Mucosa of descending colon (tissue), 3 donors: ENCODE measurements at places on chromosomes 5 and 9. TPM values are rescaled to one million over a fixed set of nuclear protein-coding genes. Genes with fewer than 3 reads are reported as not detected.

Gene TUSC1
- total RNA-seq, result 11.5 TPM

Gene EGFL7
- total RNA-seq, result 15.9 TPM

Gene GNPDA1
- 10.0 TPM for total RNA-seq

Gene RANBP17
- 19.7 TPM for total RNA-seq

Gene STX17
- 46.9 TPM for total RNA-seq

Gene CDH18
- total RNA-seq, result 0.76 TPM

Gene NTNG2
- 0.73 TPM for total RNA-seq

Gene TXNDC8
- total RNA-seq, result not detected

Gene TOR2A
- total RNA-seq, result 30.2 TPM

Gene ORM2
- not detected for total RNA-seq

Gene ZDHHC12
- 33.0 TPM for total RNA-seq

Gene ROPN1L
- total RNA-seq, result not detected

Gene JAKMIP2
- 9.0 TPM for total RNA-seq

Gene MEIKIN
- not detected for total RNA-seq

Gene F12
- total RNA-seq, result 9.2 TPM

Gene KLHL3
- total RNA-seq, result 4.2 TPM

Gene PHPT1
- total RNA-seq, result 96.4 TPM

Gene ARHGEF39
- 10.3 TPM for total RNA-seq

Gene FGFR4
- total RNA-seq, result 60.3 TPM

Gene KCNMB1
- 5.5 TPM for total RNA-seq

Gene ZNF883
- 0.38 TPM for total RNA-seq

Gene RNF208
- total RNA-seq, result 7.1 TPM

Gene THG1L
- 14.5 TPM for total RNA-seq

Gene SYK
- total RNA-seq, result 29.0 TPM

Gene GRIA1
- total RNA-seq, result 0.10 TPM

Gene AK8
- total RNA-seq, result 0.96 TPM

Gene IFNK
- total RNA-seq, result not detected

Gene C5orf46
- not detected for total RNA-seq

Gene MAT2B
- total RNA-seq, result 69.4 TPM

Gene PKN3
- total RNA-seq, result 4.9 TPM

Gene ZNF879
- 4.2 TPM for total RNA-seq

Gene CCDC112
- total RNA-seq, result 11.5 TPM

Gene C5
- total RNA-seq, result 1.3 TPM

Gene LECT2
- not detected for total RNA-seq

Gene PCDHA5
- 0.10 TPM for total RNA-seq

Gene TAF11L7
- total RNA-seq, result not detected

Gene RANBP3L
- total RNA-seq, result 2.8 TPM

Gene CCL21
- total RNA-seq, result 48.9 TPM

Gene PCDHGA8
- 0.87 TPM for total RNA-seq

Gene CRB2
- 1.1 TPM for total RNA-seq

Gene JAK2
- total RNA-seq, result 17.0 TPM

Gene OR1J1
- not detected for total RNA-seq

Gene C5orf52
- 1.7 TPM for total RNA-seq

Gene INSL6
- not detected for total RNA-seq

Gene GDF9
- total RNA-seq, result 0.36 TPM

Gene NSG2
- 8.7 TPM for total RNA-seq
